ENCODE measurements at places on chromosomes 1 and 21.

DNA sequence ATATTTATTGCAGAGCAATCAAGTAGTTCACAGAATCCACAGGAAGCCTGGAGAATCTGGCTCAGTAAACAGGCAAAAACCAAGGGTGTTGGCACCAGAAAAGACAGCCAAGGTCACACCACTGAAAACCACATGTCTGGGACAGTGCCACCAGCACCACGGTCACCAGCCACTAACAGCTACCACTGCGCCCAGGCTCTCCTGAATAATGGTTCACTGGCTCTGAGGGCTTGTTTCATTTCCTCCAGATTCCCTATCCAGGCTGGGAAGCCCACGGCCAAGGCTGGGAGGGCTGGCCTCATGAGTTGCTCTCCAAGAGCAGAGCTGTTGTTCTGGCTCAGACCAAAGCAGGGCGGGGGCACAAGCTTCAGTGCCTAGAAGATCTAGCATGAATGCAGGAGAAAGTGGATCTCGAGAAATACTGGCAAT is 54.5 kb upstream of the PTGFRN start:
- no peak for DNase-seq

GRCh38 chr1:62746086-62746808 is 37.7 kb upstream of the ATG4C start:
- DNase-seq, result no peak

DNA sequence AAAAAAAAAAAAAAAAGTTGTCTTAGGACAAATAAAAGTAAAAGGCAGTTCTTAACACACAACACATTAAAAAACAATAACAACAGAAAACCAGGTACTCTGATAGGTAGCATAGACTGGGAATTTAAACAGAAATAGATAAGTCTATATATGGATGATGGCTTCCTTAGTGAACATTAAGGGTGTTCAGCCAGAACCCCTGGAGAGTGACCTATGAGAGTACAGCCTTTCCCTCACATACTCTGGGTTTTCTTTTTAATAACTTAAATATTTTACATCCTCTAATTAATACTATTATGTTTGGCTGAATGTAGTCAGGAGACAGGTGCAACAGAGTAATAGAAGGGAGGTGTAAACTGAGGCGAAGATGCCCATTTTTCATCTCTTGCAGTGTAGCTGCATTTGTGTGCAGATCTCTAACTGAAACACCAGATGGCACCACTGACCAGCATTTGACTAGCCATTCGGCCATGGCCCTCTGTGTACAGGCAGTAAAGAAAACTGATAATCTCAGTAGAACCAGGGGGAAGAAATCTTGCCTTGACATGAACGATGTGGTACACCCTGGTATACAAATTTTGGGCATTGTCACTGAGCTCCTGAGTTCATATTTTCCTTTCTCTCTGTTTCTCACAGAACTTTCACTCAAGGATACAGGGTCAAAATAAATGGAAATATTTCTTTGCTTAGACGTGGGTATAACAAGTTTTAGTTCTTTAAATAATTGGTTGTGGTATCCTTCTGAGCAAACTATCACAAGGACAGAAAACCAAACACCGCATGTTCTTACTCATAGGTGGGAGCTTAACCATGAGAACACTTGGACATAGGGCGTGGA is 7.6 kb downstream of the TTF2 start:
- DNase-seq, result no peak

DNA sequence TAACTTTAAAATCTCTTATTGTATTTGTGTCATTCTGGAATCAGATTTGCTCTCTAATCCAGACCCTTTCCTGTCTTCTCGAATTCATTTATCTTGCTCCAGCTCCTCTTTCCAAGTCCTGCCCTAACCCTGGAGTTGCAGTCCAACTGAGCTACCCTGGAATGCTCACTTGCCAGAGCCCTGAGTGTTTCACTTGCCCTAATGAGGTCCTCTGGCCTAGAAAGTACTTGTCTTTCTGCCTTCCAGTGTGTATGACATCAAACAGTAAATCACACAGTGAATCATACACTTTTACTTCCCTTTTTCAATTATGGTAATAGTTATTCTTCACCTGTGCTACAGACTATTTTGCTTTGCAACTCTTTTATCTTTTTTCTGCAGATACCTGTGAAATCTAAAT is 96.9 kb downstream of the NEK7 start:
- DNase-seq, result no peak

DNA sequence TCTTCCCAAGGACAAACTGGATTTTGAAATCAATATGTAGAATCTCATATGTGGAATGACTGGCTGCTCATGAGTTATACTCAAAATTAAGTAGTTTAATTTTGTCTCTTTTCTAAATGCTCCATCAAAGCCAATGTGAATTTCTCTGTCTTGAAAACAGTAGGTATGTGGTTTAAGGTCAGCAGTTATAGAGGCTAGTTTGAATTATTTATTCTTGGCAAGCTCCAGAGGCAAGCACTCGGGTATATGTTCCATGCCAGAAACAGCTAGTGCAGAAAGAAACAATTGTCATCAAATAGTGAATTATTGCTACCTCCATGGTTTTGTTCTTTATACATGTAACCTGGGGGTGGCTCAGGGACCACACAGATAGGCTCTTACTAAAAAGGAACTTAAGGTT is 63.5 kb downstream of the LRIG2 start:
- no peak for DNase-seq

- no peak for DNase-seq
These were observed 564 bp downstream of the CTPS1 start for GRCh38 chr1:40980068-40980452.

DNA sequence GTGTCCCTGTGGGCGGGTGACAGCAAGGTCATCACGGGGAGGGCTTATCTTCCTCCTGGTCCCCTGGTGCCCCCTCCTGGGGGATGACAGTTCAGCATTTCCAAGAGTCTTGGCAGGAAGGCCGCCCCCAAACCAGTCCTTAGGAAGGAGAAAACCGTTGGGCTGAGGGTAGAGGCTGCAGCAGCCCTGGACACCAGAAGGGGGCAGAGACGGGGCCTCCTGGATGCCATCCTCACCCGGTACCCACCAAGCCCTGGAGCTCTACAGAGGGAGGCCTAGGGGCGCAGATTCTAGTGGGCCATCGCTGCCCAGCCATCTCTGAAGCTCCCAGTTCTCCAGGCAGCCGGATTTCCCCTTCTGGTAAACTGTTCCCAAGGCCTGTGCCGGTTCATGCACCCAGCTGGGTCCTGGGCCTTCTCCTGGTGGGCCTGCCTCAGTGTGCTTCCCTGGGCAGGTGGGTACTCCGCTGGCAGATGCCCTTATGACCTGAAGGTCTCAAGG is 14.8 kb upstream of the ZNF669 start:
- no peak for DNase-seq

DNA sequence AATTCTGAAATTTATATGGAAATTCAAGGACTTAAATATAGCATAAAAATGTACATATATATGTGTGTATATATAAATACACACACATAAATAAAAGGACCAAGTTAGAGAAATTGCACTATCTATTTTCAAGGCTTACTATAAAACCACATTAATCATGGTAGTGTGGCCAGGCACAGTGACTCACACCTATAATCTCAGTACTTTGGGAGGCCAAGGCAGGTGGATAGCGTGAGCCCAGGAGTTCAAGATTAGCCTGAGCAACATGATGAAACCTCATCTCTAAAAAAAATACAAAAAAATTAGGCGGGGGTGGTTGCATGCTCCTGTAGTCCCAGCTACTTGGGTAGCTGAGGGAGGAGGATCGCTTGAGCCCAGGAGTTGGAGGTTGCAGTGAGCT is 171.4 kb upstream of the GORAB start:
- no peak for DNase-seq

- no peak for DNase-seq
These were observed 69.8 kb downstream of the STUM start for GRCh38 chr1:226618380-226618779.

GRCh38 chr1:234725177-234726132 is 115.5 kb upstream of the IRF2BP2 start:
- DNase-seq, result peak; percentile 26

GRCh38 chr1:242454262-242455051 is 70.0 kb downstream of the PLD5 start:
- no peak for DNase-seq

- no peak for DNase-seq
These were observed 350.9 kb downstream of the ST6GALNAC3 start for GRCh38 chr1:76425201-76426145.

- DNase-seq, result no peak
These were observed 1.7 kb downstream of the PADI3 start for GRCh38 chr1:17250601-17251000.

DNA sequence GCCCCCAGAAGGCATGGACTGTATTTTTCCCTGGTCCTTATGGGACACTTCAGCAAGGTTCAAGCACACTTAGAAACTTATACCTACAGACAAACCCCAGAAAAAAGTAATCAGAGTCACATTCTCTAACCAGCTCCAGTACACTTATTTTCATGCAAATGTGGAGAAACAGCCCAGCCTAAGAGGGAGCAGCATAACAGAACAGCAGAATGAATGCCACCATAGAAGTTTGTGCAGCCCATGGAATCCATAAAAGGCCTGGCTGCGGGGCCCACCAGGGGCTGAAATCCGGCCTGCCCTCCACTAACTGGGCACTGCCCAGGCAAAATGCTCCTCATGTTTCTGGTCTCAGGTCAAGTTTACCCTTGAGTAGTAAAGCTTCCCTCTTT is 60.4 kb upstream of the ATP1A1 start:
- DNase-seq, result no peak

- DNase-seq, result peak; percentile 100
These were observed at the start of the genes S100PBP and YARS1 for GRCh38 chr1:32817159-32817814. TSS of gene S100PBP (plus strand) at chr1:32817653. CDS start at chr1:32826100, 8,447 bp downstream. TSS of gene YARS1 (minus strand) at chr1:32817358. CDS start at chr1:32817244, 114 bp downstream.

DNA sequence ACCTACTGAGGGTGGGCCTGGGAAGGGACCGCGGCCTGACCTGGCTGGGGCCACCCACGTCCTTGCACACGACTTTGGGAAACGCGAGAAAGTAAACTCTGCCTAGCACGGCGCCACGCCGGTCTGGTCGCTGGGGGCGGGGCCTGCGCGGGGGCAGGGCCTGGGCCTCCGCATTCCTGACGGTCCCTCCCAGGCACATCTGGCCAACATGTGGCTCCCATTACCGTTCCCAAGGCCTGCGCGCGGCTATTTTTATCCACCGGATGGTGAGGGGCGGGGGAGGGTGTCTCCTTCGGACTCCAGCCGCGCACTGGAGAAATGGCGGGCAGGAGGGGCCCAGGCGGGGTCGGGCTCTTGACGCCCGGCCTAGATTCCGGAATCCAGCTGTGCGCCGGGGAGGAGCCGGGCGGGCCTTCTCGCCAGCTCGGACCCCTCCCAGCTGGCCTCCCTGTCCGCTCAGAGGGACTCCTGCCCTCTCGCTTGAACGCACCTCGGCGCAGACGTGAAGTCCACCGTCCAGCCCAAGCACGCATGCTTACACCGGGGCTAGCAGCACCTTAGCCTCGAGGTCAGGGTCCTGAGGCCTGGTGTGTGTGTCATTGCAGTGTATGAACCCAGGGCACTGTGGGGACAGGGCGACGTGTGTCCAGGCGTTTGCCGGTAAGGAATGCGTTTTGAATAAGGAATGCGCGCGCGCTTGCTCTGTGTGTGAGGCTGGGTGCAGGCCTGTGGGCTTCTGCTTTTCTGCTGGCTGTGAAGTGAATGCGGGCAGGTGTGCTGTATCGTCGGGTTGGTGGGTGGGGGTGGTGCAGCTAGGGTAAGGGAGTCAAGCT is 2.1 kb downstream of the EVA1B start:
- DNase-seq, result no peak

- no peak for DNase-seq
These were observed 45.3 kb downstream of the TIAM1 start for GRCh38 chr21:31298618-31299269.

GRCh38 chr21:14356746-14357145 is 26.2 kb downstream of the HSPA13 start:
- no peak for DNase-seq

DNA sequence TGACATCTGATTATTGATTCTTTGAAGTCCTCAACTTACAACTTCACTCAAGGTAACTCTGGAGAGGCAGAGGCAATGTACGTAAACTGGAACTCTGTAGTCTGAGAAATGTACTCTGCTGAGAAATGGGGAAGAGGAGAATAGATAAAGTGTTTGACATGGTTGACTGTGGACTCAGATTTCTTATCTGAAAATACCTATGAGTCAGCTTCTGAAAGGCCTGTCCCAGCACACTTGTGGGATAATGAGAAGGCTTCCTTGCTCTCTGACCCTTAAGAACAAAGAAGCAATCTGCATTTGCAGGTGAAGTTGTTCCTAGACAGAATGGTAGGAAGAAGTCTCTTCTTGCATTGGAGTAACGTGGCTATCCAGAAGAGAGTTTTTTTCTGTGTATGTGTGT is 1573.5 kb downstream of the BRINP3 start:
- no peak for DNase-seq

DNA sequence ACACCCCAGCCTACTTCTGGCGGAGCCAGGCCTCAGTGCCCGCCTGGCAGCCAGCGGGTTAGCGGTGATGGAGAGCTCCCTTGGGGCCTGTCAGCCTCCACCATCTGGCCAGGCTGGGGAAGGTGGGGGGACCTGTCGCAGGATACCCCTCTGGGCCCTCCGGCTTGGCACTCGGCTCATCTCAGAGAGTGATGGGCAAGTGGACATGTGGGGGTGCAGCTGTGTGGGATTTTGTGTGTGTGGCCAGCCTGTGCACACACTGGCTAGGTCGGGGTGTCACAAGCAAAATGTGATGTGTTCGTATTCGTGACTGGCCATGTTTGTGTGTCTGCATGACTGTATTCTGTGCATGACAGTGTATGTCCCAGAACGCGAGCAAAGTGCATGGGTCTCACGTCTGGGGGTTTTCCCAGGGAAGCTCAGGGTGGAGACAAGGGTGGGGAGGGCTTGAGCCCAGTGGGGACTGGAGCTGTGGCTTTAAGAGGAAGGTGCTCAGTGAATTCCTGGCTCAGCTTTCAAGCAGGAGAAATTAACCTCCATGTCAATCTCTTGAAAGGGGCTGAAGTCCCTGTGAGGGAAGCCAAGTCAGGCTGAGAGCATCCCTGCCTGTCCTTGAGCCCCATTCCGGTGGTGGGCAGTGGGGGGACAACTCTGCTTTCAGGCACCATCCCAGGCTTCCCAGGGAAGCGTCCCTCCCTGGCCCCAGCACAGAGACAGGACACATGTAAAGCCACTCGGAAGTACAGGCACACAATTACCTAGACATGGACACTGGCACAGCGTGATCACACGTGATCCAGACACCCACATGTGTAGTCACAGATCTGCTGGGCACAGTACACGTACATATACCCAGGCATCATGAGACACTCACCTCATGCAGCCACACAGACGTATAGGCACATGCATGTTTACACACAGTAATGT is 21.1 kb upstream of the ADGRB2 start:
- DNase-seq, result no peak

DNA sequence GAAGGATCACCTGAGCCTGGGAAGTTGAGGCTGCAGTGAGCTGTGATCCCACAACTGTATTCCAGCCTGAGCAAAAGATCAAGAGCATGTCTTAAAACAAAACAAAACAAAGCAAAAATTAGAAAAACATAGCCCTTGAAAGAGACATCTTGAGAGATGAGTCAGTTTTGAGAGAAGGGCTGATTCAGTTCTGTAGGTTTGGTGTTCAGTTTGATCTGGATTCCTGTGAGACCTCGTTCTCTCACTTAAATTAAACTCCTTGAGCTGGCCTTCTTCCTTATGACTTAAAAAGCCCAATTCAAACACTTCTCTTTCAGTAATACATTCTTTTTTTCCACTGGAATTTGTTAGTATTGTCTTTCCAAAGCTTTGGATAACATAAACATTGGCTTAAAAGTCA is 164.2 kb downstream of the NRIP1 start:
- no peak for DNase-seq

- DNase-seq, result no peak
These were observed 59.3 kb downstream of the AK4 start for GRCh38 chr1:65207317-65207716.

GRCh38 chr1:162069334-162070093 is at the start of gene NOS1AP:
TSS of gene NOS1AP (plus strand) at chr1:162069691. CDS start at chr1:162070178, 487 bp downstream.
- peak; percentile 66 for DNase-seq
